COR-L47 (cell line): ENCODE measurements at places on chromosomes 3 and 15.
A peak's percentile ranks its signal among the peaks of the same experiment; 100 is the strongest.

DNA sequence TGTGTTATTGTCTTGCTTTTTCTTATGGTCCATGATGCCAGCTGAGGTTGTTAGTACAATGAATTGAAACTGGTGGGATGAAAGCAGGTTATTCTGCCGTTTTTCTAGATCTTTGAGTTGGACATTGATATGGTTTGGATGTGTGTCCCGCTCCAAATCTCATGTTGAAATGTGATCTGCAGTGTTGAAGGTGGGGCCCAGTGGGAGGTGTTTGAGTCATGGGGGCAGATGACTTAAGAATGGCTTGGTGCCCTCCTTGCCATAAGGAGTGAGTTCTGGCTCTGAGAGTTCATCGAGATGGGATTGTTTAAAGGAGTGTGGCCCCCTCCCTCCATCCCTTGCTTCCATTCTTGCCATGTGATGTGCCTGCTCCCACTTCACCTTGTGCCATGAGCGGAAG lies 80.3 kb upstream of the PIAS1 start:
- no peak for DNase-seq

DNA sequence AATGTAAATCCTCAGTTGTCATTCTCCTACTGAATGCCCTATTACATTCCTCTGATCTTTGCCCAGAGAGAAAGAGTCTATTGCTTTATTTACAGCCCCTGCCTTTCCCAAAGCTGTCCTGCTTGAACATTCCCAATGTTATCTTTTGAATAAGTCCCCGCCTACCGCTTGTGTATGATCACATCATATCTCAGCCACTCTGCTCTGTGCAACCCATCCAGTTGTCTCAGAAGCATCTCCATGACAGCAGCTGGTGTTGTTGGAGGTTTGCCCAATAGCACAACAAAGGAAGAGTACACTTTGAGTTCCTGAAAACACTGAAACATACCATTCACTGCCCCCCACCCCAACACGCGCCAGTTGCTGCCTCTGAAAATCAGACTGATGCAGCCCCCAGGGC lies 22.0 kb upstream of the FAM3D start:
- DNase-seq: peak; percentile 53

DNA sequence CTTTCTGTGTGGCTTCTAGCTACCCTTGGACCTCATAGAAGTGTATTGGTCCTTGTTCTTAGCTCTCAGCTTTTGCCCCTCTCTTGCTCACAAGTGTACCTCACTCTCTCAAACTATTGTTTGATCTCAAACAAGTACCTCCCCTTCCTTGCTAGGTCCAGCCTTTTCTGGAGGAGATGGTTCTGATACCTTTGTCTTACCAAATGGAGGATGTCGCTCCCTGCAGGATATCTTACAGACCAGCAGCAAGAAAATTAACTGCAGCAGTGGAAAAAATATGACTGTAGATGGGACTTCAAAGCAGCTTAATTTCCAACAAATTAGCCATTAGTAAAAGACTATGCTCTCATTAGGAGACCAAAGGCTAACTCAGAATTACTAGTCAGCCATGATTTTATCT lies 388.1 kb upstream of the ROBO2 start:
- no peak for DNase-seq

DNA sequence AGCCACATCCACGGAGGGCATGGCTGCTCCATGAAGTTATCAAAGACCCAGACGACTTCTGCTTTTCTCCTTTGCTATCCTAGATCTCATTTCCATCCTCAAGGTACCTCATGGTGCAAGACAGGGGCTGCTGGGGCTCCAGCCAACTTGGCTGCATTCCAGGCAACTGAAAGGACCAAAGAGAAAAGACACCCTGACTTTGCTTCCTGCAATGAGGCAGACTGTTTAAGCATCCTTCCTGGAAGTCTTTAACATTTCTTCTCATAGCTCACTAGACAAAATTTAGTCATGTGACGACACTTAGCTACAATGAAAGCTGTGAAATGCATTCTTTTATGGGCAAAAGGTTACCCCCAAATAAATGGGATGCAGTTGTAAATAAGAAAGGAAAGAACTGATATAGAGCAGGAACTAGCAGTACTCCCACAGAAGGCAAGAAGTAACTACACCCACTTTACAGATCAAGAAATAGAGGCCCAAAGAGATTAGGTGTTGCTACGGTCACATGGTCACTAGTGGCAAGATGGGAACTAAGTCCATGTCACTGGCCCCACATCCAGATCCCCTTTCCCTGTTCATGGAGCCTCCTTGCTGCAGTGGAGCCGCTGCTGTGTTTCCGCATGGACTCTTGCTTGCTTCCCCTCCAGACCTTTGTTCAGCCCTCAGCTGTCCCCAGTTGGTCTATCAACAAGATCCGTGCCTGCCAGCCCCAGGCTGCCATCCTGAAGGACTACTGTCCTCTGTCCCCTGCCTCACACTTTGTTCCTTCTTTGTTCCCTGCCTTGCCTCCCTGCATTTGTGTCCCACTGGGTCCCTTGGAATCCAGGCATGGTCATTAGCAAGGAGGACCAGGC lies 107.0 kb downstream of the XXYLT1 start:
- DNase-seq: no peak

GRCh38 chr15:71055461-71055860 lies 59.8 kb upstream of the THSD4 start:
- DNase-seq: no peak

DNA sequence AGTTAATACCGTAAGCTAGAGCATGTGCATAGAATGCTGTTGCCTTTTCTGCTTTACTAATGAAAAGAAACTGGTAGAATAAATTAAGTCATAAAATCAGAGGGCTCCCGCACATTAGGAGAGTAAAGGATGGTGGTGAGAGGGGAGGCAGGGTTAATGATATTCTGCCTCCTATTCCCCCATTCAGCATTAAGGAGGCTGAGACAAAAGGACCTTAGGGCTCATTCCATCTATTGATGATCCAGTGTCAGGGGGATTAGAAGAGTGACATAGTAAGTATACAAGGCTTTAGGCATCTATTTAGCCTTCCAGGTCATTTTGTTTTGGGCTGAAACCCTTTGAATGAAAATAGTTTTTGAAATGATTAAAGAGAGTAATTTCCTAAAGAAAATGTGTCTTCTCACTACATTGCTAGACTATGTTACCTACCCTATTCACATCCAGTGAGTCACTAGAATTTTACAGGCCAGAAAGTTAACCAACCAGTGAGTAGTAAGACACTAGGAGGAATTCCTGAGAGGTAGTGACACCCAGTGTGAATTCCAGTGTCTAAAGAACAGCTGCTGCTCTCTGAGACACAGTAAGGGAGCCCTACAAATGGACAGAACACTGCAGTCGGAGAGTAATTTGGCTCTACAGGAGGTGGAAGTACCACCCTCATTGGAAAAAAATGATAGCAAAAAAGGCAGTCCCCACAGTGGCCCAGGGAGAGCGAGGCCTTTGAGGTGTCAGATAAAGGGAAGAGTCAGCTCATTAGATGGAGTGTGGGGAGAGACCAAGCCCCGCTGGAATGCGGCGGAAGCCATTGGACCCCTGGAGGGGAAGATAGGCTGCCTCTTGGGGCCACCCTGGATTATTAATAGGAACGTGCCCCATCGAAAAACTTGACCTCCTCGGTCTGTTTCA lies 67.6 kb downstream of the TUSC7 start:
- DNase-seq: no peak

GRCh38 chr3:49554633-49555265 lies 472 bp downstream of the BSN start:
- DNase-seq: no peak

DNA sequence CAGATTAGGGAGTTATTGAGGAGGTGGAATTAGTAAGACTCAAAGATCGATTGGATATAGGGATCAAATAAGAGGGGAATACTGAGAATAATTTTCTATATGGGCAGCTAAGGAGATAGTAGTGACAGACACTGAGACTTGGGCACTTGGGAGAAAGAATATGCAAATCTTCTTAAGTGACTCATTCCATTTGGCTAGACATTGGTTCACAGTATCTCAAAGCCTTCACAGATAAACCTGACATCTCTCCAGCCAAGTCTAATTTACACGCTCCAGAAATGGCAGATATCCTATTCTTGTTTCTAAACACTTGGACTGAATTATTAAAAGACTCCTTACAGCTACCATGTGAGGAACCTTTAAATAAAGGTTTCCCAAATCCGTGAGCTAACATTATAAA lies 104.6 kb upstream of the ADAMTS9 start:
- no peak for DNase-seq

DNA sequence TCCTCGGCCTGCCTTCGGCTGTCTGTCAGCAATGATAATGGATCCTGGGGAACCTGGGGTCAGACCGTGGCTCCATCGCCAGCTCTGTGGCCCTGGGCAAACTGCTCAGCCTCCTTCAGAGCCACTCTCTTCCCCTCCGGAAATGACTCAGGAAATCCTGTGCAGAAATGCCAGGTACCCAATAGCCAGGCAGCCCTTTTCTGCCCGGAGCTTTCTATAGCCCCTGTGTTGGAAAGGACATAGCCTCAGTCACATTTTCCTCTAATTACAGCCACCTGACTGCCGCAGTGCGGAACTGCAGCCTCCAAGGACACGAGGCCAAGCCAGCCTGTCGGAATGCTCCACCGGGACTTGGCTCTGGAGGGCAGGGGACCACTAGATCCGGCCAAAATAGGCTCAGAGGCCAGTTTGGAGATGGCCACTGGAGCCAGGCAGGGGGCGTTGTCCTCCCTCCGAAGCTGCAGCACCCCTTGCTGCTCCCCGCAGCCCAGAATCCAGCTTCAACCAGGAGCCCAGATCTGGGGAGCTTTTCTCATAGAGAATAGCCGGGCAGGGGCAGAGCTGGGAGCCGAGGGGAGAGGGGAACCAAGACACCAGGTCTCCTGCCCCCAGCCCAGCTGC lies 11.6 kb upstream of the ZXDC start:
- DNase-seq: no peak

- peak; percentile 71 for DNase-seq
Measured at GRCh38 chr3:119015942-119016341, 18.7 kb downstream of the IGSF11 start.

DNA sequence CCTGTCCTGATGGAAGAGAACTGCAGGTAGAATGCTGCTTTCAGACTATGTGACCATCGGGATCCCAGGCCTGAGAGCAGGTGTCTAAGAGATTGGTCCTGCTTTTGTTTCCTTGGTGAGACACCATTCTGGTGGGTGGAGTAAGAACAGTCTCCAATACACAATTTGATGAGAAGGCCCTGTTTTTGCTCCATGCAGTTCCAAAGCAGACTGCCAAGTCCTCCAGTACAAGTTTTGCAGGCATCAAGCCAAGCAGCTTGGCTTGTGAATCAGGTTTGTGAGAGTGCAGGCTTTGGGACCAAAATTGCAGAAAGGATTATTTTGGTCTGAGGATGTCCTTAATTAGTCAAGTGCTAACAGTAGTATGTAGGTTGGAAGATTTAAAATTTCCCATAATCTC lies 381.6 kb downstream of the FOXP1 start:
- DNase-seq: no peak

- DNase-seq: no peak
Measured at GRCh38 chr3:12972781-12973702, 100.2 kb downstream of the IQSEC1 start.

GRCh38 chr3:8492744-8493511 lies 8.7 kb upstream of the LMCD1 start:
- no peak for DNase-seq

- DNase-seq: no peak
Measured at GRCh38 chr15:69926721-69927120, 171.0 kb downstream of the TLE3 start.

GRCh38 chr15:61196711-61197586 lies 32.2 kb downstream of the RORA start:
- no peak for DNase-seq

- DNase-seq: no peak
Measured at GRCh38 chr3:132912416-132912753, 125.8 kb upstream of the TMEM108 start.

- DNase-seq: no peak
Measured at GRCh38 chr3:128052595-128053351, 536 bp downstream of the SEC61A1 start.

GRCh38 chr15:89371228-89372044 lies 36.8 kb upstream of the POLG start:
- DNase-seq: no peak

DNA sequence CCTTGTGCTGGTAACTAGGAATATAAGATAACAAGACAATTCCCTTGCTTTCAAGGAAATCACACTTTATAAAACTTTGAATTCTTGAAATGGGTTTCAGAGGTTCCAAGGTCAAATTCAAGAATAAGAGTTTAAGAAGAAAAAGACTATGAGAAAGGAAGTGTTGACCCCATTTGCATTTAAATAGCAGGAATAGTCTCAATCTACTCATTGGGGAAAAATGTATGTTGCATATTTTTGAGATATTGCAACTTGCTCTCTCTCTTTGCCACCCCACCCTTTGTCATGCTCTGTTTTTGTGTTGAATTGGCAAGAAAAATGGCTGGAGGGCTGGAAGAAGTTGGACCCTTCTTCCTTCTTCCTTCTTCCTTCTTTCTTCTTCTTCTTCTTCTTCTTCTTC lies 699.2 kb downstream of the TUSC7 start:
- no peak for DNase-seq

DNA sequence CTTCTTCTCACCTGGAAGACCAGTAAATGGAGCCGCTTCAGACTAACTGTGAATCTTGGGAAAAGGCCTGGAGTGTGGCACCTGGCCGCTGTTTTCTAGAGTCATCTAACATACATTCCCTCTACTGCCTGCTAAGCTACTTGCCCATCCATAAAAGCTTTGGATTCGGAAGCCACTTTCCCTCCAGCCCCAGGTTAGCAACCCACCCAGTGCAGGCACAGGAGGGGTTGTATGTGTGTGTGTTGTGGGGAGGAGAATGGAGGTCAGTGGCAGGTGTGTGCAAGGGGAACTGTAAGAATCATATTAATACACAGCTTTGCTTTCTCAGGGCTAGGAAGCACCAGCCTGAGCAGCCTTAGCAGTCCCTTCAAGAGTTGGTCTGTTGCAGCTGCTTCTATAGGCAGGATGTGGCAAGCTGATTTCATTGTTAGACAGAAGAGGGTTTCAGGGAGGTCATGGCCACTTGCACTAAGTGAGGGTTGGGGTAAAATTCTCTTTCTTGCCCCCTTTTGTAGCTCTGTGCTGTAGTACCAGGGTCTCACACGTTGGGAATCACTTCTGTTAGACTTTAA lies 8.9 kb downstream of the NSUN3 start:
- DNase-seq: no peak

GRCh38 chr3:188915127-188915526 lies 256.6 kb upstream of the TPRG1 start:
- DNase-seq: no peak

- no peak for DNase-seq
Measured at GRCh38 chr3:171799501-171799900, 10.8 kb downstream of the PLD1 start.
